ENCODE measurements at places on chromosomes 11 and 22.

GRCh38 chr22:17823226-17823625 is 49.0 kb upstream of the BID start:
- no peak for DNase-seq

DNA sequence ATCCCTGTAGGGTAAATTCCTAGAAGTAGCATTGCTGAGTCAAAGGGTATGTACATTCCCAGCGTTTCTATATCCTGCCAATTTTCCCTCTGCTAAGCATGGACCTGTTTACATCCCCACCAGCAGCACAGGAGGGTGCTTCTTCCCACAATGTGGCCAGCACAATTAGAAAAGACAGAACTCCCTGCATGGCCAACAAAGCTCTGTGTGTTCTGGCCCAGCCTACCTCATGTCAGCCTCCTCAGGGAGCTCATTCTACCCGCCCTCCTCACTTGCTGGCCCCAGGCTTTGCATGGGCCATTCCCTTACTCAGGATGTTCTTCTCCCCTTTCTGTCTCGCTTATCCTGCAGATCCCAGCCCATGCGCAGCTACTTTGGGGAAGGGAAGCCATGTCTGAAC is 186.1 kb downstream of the DSCAML1 start:
- no peak for DNase-seq

GRCh38 chr22:40182231-40182835 is 4.6 kb downstream of the TNRC6B start:
- DNase-seq, result no peak

DNA sequence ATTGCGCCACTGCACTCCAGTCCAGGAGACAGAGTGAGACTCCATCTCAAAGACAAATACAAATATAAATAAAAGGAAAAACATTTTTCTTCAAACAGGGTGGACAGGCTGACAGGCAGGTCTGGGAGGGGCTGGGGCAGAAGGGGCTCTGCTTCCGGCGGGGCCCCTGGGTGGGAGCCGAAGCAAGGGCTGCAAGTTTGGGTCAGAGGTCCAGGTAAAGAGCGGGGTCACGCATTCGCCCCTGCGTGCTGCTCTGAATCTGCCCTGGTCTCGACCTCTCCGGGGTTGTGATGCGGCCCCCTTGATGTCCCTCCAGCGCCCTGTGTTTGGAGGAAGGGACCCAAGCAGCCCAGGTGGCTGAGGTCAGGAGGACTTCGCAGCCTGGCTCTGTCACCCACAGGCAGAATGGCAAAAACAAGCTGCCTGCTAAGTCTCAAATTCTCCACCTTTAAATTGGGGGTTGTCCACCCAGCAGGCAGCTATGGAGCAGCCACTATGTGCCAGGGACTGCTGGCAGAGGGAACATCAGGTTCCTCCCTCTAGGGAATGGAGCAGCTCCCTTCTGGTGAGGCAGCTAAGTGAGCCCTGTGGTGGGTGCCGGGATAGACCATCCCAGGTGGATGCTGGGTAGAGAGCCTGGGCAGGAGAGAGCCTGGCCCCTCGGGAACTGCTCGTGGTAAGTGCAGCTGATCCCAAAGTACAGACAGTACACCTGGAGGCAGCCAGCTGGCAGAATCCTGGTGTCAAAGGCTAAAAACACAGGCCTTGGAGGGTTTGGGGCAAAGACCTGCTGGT is 10.3 kb upstream of the PHF21B start:
- no peak for DNase-seq

- no peak for DNase-seq
Measured at GRCh38 chr11:106625566-106625965, 392.7 kb downstream of the GUCY1A2 start.

- no peak for DNase-seq
Measured at GRCh38 chr11:13446444-13446843, 16.6 kb downstream of the BTBD10 start.

GRCh38 chr11:126034039-126034932 is 28.4 kb downstream of the CDON start:
- DNase-seq, result no peak

DNA sequence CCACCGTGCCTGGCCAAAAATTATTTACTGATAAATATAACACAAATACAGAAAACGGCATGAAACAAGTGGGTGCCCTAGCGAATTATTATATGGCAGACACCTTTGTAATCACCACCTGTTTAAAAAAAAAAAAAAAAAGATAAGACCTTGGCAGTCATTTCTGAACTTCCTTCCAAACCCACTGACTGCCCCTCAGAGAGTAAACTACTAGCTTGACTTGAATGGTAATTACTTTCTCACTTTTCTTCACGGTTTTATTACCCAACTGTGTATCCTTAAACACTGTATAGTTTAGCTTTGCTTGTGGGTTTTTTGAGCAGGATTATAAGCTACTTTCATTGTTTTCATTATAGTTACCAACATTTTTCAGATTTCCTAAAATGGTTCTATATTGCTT is 23.7 kb downstream of the SFI1 start:
- DNase-seq, result no peak

- no peak for DNase-seq
Measured at GRCh38 chr22:17988800-17989513, 35.4 kb downstream of the MICAL3 start.

DNA sequence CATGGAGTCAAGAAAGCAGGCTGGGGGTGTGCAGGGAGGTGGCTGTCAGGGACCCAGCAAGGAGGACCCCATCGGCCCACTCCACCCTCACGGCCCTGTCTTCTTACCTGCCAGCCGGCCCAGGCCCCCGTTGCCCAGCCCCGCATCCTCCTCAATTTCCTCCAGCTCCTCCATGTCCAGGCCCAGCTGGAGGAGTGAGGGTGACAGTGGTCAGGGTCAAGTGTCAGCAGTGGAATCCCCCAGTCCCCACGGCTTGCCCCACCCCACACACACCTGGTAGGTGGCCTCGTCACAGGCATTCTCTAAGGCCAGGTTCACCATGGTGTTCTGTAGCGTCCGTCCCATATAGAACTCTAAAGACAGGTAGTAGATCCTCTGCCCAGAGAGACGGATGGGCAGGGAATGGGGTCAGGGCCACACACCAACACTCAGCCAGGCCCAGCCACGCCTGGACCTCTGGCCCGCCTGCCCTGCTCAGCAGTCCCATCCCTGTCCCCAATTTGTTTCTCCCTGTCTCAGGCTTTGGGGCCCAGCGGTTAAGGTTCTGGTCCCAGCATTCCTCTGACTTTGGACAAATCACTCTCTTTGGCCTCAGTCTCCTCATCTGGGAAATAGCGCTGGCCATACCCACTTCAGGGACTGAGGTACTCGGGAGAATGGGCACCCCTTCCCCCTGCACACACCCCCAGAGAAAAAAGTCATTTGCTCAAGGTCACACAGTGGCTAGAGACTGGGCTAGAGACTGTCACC is 1.3 kb downstream of the PYGM start:
- no peak for DNase-seq

GRCh38 chr11:119479685-119480275 is 56.8 kb upstream of the THY1 start:
- DNase-seq, result no peak

- no peak for DNase-seq
Measured at GRCh38 chr11:35275786-35276170, 136.8 kb downstream of the CD44 start.

DNA sequence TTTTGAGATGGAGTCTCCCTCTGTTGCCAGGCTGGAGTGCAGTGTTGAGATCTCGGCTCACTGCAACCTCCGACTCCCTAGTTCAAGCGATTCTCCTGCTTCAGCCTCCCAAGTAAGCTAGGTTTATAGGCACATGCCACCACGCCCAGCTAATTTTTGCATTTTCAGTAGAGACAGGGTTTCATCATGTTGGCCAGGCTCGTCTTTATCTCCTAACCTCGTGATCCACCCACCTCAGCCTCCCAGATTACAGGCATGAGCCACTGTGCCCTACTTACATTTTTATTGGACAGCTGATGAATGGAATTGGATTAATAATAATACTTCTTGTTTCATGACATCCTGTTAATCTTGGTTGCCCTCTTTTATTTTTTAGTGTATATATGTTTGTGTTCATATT is 3.0 kb upstream of the MRGPRD start:
- DNase-seq, result no peak

Measured in stimulated activated CD4-positive, alpha-beta T cell treated with anti-CD3 and anti-CD28 coated beads, TNF-alpha, amount 100 ng/mL, for 48 hours (primary cell).